ENCODE measurements at places on chromosomes 12 and 14.

GRCh38 chr12:133010657-133011297 lies 24.6 kb downstream of the ZNF26 start:
- DNase-seq, result no peak

GRCh38 chr12:42097971-42098370 lies 46.7 kb downstream of the GXYLT1 start:
- no peak for DNase-seq

DNA sequence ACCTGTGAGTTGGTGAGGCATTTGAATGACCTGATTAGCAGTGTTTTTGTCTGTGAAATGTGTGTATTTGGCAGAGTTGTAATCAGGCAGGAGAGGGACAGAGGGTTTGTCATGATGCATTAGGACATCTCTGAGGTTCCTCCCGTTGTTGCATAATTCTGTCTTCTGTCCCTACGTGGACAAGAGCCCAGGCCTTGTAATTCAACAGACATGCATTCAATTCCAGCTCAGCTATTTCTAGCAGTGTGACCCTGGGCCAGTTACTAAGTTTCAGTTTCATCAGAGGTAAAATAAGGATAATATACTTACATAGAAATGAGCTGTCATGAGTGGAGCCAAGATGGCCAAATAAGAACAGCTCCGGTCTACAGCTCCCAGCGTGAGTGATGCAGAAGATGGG lies 208.6 kb downstream of the SLC38A4 start:
- no peak for DNase-seq

DNA sequence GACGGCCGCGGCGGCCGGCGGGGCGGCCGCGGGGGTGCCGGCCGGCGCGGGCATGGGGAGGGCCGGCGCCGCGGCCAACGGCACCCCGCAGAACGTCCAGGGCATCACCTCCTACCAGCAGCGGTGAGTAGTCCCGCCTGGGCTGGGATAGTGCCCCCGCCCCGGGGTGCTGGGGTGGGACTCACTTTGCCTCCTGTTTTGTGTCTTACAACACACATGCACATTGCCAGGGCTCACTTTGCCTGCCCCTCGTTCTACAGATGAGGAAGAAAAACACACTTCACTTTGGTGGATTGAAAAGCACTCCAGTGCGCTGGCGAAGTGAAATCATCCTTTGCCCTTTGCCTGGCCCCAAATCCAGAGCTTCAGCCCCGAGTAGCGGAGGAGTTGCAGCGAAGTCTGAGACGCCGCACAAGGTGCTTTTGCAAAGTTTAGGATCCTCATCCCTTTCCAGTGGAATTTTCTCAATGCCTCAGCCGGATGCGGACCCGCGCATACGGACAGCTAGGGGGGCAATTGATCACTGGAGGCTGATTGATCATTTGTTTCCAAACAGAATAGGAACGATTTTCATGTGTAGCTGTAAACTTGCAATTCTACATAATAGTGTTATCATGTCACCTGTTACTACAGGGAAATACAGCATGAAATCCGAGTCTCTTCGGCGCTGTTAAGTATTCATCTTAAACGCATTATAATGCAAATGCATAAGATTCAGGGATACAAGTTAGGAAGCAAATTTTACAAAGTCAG lies 3.6 kb upstream of the NPAS3 start:
- no peak for DNase-seq

DNA sequence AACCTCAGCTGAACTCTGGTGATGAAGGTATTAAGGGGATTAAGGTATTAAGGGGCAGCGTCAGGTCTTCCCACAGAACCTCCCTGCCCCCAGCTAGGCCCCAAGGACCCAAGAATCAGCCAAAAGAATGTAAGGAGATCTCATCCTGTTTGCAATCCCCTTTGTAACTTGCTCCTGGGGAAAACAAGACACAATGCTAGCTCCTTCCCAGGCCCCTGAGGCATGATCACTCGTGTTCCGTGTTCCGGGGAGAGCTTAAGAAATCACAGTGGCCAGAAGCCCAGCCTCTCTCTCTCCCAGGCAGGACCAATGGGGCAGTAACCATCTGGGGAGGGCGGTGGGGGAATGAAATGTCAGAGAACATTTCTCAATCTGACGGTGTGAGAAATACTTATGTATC lies 33.2 kb downstream of the PIGH start:
- DNase-seq, result no peak

GRCh38 chr14:64755781-64756221 lies 51.6 kb downstream of the PLEKHG3 start:
- DNase-seq, result peak; percentile 76

GRCh38 chr12:131067981-131068851 lies 114.5 kb downstream of the ADGRD1 start:
- DNase-seq, result no peak

DNA sequence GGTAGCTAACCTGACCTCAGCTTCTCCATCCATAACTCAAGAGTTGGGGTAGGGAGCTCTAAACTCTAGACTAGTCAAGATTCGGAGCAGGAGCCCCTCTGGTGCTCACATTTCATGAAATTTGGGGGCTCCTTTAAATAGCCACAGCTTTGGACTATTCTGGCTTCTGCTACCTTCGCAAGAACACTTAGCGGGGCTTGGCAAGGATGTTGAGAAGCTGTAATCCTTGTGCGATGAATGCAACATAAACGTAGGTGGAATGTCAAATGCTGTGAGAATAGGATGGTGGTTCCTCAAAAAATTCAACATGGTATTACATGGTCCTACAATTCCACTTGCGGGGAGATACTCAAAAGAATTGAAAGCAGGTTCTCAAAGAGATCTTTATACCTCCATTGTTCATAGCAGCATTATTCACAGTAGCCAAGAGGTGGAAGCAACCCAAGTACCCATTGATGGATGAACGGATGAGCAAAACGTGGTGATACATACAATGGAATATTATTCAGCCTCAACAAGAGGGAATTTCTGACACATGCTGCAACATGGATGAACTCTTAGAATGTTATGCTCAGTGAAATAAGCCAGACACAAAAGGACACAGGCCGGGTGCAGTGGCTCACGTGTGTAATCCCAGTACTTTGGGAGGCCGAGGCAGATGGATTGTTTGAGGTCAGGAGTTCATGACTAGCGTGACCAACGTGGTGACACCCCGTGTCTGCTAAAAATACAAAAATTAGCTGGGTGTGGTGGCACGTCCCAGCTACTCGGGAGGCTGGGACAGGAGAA lies 73.8 kb downstream of the ACTN1 start:
- no peak for DNase-seq

- DNase-seq, result no peak
Measured at GRCh38 chr12:334125-334524, 55.0 kb downstream of the KDM5A start.

DNA sequence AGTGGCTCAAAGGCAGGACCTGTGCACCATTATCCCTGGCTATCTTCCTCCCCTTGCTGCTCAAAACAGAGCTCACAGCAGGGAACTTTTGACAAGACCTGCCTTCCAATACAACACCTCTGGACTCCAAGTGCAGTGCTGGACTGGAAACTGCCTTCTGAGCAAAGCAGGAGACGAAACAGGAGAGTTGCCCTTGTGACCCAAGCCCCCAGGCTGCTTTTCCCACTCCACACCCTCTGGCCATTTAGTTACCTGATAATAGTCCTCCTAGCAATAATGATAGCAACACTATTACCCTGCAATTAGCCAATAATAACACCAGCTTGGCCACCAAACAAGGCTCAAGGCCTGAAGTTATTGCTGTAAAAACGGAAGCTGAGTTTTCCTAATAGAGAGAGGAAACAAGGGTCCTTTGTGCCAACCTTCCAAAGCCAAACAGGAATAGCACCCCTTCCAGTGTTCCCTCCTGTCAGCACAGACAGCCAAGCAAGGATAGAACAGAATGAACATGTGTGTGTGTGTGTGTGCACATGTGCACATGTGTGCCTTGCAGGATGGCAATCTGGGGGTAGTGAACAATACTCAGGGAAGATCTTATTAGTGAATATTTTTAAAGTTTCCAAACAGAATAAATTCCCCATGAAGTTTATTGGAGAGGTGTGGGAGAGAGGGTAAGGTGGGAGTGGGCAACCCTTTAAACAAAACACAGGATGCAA lies 9.2 kb upstream of the KRT73 start:
- DNase-seq, result no peak

DNA sequence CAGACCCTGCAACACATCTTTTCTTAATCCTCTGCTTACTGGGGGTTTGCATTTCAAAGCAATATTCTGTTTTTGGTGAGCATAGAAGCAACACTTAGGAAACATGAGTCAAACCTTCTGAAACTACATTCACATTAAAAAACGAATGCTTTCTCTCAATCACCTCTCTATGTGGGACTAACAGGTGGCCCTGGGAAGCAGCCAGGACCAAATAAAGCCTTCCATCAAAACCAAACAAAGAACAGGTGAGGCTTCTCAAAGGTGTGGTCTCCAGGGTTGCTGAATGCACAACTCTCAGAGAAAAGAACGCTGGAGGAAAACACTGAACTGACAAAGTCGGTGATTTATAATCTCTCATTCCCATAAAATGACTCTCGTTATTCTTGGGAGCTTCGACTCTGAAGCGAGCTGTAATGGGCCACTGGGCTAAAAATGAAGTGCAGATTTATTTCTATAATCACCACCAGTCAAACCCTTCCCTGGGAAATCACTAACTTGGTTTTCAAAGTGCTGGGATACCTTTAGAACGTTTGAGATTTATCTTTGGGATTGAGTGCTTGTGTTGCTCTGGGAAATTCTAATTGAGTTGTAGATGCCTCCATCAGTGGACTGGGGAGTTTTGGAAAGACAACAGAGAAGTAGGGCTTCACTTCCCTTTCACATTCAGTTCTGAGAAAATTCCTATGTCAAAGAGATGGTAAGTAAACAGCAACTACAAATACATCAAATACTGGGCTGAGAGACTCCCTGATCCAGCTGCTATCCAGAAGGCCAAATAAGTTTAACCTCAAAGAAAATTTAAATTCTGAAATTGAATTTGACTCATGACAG lies 262.0 kb upstream of the TMPO start:
- DNase-seq, result no peak

GRCh38 chr14:36690311-36691040 lies 28.8 kb downstream of the PAX9 start:
- DNase-seq, result no peak

DNA sequence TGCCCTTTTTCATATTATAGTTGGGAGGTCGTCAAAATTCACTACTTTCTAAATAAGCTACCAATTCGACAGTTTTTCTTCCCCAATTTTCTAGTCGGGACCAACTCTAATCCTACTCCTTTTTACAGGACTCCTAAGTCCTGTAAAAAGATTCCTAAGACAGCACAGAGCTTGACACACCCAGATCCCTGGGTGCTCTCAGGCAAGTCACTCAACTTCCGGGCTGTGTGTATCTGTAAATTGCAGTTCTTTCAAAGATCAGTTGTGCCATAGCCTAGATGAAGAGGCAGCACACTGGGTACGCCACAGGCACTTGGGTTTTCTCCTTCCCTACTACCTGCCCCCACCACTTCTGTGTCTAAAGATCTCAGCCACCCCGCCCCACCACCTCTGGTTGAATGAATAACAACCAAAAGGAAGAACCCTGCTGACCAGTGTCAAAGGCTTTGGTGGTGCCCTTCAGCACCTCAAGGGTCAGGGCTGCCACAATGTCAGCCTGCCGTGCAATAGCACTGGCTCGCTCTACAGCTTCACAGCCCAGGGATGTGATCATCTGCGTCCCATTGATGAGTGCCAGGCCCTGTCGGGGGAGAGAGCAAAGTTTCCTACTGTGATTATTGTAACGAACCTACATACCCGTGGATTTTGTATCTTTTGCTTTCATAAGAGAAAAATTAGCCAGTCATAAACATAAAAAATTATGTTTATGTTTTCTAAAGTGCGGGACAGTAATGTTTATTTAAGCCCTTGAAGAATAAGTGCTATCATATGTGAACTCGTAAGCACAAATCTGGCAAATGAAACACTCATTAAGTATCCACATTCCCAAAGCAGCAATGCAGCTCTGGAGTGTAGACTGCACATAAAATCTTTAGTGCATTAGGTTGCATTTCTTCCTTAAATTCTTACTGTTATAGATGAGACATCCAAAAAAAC lies 9.2 kb downstream of the HAL start:
- DNase-seq, result no peak

GRCh38 chr12:28568704-28569103 lies 378.4 kb downstream of the CCDC91 start:
- DNase-seq, result no peak

DNA sequence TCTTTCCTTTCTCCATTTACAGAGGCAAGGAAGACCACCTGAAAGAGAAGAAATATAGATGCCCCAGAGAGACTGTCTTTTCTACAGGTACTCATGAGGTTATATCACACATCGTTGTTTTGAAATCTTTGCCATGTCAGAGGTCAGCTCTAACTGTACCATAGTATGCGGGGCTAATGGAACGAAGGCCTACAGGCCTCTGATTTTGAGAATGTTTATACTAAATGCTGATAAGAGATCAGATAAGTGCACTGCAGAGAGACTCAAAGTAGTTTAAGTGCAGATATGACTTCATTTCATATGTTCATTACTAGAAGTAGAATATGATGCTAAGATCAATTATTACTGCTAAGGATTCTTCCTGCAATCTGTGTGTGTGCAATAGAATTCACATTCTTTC lies 1005.0 kb downstream of the GALC start:
- no peak for DNase-seq

DNA sequence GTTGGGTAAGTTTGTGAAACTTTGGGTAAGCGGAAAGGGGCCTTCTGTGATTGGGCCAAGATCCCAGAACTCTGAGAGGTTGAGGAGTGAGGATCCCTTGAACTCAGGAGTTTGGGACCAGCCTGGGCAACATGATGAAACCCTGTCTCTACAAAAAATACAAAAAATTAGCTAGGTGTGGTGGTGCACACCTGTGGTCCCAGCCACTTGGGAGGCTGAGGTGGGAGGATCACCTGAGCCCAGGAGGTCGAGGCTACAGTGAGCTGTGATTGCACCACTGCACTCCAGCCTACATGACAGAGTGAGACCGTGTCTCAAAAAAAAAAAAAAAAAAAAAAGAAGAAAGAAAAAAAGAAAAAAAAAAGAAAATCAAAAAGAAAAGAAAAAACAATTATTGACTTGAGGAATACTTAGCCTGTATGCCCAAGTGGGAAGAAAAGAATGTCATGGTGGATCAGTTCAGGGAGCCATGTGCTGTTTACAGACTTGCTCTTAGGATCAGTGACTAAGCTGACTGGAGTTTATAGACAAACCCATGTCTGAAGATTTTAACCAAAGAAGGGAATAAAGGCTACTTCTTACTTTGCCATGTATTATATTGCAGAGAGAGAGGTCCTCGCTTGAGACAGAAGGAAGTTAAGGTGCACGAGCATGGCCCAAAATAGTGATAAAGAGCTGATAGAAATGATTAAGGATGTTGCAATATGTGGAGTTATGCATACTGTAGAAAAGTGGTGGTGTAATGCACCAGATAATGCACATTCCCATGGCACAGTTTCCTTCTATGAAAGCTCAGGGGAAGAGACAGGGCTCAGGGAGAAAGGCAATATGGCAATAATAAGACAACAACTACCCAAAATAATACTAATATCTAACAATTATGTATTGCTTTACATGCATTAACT lies 881 bp downstream of the HSD17B6 start:
- no peak for DNase-seq

GRCh38 chr12:5071496-5071895 lies 27.8 kb downstream of the KCNA5 start:
- no peak for DNase-seq
